ENCODE measurements at places on chromosomes 3 and 15. TPM values are rescaled to one million over a fixed set of nuclear protein-coding genes. Genes with fewer than 3 reads are reported as not detected.

GRCh38 chr3:54873059-54874010 is 54.5 kb downstream of the LRTM1 start:
- H3K27me3 ChIP-seq, result no peaks in the 10 kb centered on the region
- H3K27ac ChIP-seq, result no peak overlapping the region
- H3K4me1 ChIP-seq, result no peaks in the 10 kb centered on the region
- no peaks in the 10 kb centered on the region for H3K36me3 ChIP-seq
- no peak for DNase-seq
- H3K4me3 ChIP-seq, result no peak overlapping the region

- no peaks in the 10 kb centered on the region for H3K27me3 ChIP-seq
- no peak overlapping the region for H3K4me3 ChIP-seq
- no peak overlapping the region for H3K27ac ChIP-seq
- DNase-seq, result no peak
Measured at GRCh38 chr3:18188491-18188890, 236.6 kb downstream of the SATB1 start.

GRCh38 chr3:94453864-94454263 is 391.0 kb downstream of the NSUN3 start:
- H3K27me3 ChIP-seq, result no peaks in the 10 kb centered on the region
- H3K27ac ChIP-seq, result no peak overlapping the region

DNA sequence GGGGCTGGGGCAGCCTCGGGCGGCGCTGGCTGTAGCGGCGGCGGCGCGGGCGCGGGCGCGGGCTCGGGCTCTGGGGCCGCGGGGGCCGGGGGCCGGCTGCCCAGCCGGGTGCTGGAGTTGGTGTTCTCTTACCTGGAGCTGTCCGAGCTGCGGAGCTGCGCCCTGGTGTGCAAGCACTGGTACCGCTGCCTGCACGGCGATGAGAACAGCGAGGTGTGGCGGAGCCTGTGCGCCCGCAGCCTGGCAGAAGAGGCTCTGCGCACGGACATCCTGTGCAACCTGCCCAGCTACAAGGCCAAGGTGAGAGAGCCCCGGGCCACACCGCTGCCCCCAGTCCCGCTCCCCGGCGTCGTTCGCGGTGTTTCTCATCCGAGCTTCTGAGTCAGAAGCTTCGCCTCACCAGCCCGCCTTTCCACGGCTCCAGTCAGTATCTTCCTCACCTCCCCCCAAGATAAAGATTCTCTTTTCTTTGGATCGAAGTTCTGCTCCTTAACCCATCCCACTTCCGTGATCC is 600 bp downstream of the FBXO45 start:
- no peaks in the 10 kb centered on the region for H3K27me3 ChIP-seq
- H3K27ac ChIP-seq, result peak overlapping the region; percentile 95
- H3K4me1 ChIP-seq, result peaks cover 27% of the 10 kb centered on the region
- peaks cover 3% of the 10 kb centered on the region for H3K36me3 ChIP-seq

DNA sequence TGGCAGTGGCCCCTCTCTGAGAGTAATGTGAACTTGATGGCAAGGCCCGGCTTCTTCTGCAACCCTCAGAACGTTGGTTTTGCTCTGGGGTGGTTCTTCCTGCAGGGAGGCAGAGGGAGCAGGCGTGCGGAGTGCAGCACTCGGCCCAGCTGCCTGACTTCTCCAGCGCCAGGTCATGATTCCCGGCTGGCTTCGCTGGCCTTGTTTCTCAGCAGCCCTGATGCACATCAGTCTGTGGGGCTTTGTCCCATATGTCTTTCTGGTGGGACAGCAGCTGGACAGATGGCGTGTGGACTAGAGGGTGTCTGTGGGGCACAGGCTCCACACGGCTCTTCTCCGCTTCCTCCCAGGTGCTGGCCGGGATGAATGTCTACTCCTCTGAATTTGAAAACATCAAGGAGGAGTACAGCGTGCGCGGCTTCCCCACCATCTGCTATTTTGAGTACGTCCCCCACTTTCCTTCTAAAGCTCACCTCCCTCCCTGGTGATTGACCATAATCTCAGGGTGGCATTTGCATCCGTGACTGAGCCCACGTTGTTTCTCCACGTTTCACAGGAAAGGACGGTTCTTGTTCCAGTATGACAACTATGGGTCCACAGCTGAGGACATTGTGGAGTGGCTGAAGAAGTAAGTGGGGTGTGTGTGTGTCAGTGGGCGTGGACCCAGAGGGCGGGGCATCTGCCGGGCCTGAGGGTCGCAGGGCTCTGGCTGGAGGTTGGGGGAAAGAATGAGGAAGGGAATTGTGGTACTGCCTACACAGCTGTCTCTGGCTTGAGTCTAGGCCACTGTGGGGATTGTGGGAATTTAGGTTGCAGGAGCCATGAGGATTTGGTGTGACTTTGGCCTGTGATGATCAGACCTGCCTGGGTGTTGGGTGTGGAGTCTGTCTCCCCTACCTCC is 57.1 kb downstream of the PDIA5 start:
- peaks cover 2% of the 10 kb centered on the region for H3K4me1 ChIP-seq
- DNase-seq, result no peak
- no peak overlapping the region for H3K27ac ChIP-seq
- H3K27me3 ChIP-seq, result no peaks in the 10 kb centered on the region
- H3K4me3 ChIP-seq, result no peak overlapping the region

GRCh38 chr15:40343512-40343911 is 2.8 kb upstream of the CCDC9B start:
- H3K27me3 ChIP-seq, result no peaks in the 10 kb centered on the region
- peaks cover 3% of the 10 kb centered on the region for H3K4me1 ChIP-seq
- H3K4me3 ChIP-seq, result no peak overlapping the region
- H3K36me3 ChIP-seq, result no peaks in the 10 kb centered on the region

DNA sequence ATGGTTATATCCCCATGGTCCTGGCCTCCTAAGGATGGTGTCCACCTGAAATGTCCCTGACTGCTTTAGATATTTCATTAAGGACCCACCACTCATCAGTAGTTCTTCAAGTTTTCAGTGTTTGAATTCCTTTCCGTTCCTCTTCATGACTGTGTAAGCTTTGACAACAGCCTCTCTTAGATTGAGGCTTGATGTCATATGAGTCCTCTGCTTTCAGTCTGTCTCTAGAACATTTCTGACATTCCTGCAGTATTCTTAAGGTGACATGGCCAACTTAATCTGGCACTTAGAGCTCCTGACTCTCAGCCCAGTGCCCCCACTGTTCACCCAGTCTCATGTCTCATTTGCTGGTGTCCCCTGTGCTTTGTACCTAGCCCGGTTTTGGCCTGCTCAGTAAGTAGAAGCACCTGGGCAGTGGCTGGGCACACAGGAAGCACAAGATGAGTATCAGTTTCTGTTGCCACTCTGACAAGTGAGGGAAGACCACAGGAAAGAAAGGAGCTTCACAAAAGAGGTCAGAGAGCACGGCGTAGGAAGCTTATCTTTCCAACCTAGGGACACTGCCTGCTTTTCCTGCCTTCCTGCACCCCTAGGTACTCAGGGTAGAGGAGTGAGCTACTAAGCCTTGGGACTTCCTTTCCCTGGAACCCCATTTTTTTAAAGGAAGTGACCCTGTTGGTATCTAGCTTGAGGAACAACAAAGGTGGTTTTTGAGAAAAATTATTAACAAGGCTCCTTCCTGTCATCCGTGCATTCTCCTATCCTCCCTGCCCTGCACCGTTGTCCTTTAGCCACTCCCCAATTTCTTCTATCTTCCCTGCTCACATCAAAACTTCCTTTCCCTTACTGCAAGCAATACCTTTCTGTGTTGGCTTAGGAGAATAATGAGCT is 103.1 kb downstream of the KLHL25 start:
- peaks cover 61% of the 10 kb centered on the region for H3K4me1 ChIP-seq
- H3K36me3 ChIP-seq, result peaks cover 40% of the 10 kb centered on the region
- no peaks in the 10 kb centered on the region for H3K27me3 ChIP-seq
- H3K27ac ChIP-seq, result peak overlapping the region; percentile 99
- H3K4me3 ChIP-seq, result peak overlapping the region; percentile 97
- DNase-seq, result peak; percentile 54

Gene TIMP4
- not detected for total RNA-seq
